Esophagus muscularis mucosa (tissue), 4 donors: ENCODE measurements at places on chromosomes 12 and 14. TPM values are rescaled to one million over a fixed set of nuclear protein-coding genes. Genes with fewer than 3 reads are reported as not detected.

The ZNF84 gene
- 20.5 TPM for total RNA-seq

- DNase-seq: no peak
These were observed 811.7 kb downstream of the C12orf50 start for GRCh38 chr12:87217491-87217890.

DNA sequence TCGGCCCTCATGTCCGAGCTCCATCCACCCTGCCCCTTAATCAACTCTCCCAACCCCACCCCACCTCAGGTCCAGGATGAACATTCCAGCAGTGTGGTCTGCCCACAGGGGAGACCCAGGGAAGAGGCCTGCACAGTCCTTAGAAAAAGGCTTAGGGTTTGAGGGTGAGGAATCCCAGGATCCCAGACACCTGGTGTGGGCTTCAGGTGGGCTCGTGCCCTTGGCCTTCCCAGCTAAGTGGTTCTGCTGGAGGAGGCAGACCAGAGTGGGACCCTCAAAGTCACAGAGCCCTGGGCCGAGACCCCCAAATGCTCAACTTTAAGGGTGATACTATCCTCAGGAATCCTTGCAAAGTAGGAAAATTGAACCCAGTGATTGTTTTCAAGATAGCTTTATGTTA is 25.4 kb upstream of the PPP2R5C start:
- peak; percentile 53 for DNase-seq

DNA sequence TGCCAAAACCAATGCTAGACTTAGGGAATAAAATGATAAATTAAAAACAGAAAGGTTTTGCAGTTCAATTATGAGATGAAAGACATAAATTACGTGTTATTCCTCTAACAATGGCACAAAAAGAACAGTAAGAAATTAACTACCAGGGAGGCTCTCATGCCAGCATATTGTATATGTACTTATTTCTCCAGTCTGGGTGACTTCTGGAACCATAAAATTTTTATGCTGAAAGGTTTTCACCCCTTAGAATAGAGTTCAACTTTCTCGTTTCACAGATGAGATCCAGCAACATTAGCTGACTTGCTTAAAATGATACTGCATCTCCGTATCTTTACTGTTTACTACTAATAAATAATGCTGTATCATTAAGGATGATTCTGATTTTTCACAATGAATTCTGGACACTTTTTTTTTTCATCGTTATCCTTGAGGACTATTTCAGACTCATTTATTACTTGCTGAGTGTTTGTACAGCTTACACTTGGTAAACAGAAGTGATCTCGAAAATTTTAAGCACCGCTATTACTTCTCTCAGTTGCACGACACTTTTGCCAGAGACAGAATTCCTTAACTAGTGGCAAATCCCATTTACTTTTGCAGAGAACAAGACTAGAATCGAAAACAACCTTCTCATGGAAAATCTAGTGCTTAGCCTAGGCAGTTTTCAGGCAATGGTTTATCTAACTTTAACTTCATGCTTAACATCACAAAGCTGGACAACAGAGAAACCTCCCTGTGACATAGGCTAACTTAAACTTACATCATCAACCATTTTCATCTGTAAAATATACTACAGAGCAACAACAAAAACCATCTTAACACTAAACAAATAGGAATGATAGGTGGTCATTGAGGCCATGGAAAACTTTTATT is 2.7 kb downstream of the RSRC2 start:
- DNase-seq: no peak
